ENCODE measurements at places on chromosomes 4 and X.

- DNase-seq, result no peak
Observed at GRCh38 chr4:168361365-168362024, 42.9 kb upstream of the DDX60 start.

DNA sequence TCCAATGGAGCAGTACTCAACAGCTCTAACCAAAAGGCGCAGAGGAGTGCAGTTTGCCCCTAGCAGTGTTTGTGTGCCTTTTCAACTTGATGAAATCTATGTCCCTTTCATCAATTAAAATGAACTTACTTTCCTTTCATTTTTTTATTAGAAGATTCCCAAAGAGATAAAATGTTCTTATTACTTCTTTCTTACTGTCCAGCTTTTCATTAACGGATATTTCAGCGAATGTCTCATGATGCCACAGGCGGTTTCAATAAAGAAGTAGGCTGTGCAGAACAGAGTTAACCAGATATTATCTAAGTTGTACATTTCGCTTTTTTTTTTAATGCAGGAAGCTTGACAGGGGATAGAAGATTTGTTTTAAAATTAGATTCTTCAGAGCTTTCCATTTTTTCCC lies 3.4 kb upstream of the MAOB start:
- DNase-seq, result no peak

DNA sequence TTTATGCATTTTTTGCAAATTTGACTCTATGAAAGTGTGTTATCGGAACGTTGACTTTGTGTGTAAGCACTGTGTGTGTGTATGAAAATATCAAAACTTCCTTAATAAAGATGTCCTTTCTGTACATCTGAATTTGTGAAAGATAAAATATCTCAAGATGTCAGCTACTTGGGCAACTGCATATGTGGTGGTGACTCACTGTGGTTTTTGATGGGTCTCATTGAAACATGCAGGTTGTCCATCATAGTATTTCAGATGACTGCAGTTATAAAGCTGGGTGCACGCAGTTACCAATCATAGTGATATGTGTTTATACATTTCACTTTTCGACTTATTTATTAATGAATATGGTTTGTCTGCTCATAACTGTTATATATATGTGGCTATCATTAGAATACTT lies 19.7 kb upstream of the BBS12 start:
- DNase-seq, result no peak

DNA sequence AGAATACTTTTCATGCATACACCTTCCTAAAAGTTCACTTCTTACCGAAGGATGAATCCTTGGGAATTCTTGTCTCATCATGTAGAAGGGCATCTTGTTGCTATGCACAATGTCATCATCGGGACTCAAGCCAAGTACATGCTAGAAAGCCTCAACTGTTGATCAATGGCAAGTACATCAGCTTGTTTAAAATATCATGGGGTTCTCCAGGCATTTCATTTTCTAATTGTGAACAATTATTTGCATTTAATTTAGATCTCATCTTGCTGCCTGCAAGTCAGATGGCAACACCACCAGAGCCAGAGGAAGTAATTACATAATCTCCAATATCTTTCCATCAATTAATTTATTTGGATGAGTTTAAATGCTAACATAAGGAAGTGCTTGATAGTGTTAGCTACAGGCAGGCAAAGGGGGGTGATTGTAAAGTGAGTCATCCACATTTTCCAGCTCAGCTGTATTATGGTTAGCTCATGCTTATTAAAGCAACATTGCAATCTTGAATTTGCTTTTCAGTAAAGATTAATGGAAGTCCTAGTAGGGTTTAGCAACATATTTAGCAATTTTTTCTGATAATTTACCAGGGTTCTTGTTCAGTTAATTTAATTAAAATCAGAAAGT lies 356.5 kb downstream of the CBLL2 start:
- DNase-seq, result no peak

DNA sequence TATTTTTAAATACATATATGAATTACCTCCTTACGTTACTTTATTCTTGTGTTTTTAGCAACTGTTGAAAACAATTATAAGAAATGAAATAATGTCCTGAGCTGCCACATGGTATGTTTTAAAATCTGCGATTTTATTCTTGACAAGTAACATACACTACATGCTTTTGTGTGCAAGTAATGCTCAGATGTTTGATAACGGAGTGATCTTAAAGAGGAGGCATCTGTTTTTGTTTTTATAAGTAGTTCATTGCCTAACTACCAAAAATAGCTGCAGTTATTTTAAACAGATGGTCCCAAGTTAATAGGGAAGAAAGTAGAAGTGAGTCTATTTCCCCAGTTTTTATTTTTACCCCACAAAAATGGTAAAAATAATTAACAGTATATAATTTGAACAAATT lies 55.2 kb downstream of the GAB1 start:
- DNase-seq, result no peak

Data from eye (tissue), 1 donor.